ENCODE measurements at places on chromosomes 5 and 9.

- DNase-seq = no peak
Observed at GRCh38 chr5:65394087-65394486, 87.6 kb downstream of the ADAMTS6 start.

GRCh38 chr9:37029304-37029775 lies 4.7 kb downstream of the PAX5 start:
- DNase-seq = no peak

DNA sequence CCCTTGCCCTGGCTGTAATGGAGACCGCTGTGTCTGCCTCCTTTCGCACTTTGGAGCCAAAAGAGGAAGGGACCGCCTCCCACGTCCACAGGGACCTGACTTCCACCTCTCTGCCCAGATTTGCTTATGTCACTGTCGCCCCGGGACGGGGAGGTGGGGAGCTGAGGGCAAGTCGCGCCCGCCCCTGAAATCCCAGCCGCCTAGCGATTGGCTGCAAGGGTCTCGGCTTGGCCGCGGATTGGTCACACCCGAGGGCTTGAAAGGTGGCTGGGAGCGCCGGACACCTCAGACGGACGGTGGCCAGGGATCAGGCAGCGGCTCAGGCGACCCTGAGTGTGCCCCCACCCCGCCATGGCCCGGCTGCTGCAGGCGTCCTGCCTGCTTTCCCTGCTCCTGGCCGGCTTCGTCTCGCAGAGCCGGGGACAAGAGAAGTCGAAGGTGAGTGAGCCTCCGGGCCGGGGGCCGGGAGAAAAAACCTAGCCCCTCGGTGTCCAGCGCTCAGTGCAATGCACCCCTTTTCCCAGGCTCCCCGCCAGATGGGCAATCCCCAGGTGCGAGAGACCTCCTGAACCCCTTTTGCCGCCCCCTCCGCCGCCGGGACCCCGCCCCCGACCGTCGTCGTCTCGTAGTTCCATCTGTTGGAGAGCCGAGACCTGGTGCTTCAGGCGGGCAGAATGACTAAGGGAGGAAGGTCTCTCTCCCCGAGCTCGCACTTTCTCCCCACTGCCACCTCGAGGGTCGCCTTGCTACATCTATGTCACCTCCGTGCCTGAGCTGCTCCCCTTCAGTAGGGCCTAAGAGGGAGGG lies at the start of gene GPX3:
GPX3 (plus strand) TSS at position 288 of the 807 bp plus-strand sequence; CDS start at position 352, 64 bp downstream.
- DNase-seq = peak; percentile 93

DNA sequence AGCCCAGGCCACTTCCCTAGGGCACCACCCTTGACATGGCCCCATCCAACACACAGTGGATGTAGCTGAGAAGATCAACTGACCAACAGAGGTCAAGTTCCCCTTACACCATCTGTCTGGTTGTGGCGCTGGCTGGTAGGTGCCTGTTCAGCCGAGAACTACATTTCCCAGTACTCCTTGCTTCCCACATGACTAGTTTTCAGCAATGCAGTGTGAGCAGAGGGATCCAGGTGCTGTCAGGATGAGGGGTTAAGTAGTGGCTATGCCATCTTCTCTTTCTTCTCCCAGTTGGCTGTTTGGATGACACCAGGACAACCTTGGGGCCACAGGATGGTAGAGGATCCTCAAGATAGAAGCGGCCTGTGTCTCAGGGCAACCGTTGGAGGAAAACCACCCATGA lies 48.6 kb upstream of the SH3PXD2B start:
- DNase-seq = peak; percentile 2

DNA sequence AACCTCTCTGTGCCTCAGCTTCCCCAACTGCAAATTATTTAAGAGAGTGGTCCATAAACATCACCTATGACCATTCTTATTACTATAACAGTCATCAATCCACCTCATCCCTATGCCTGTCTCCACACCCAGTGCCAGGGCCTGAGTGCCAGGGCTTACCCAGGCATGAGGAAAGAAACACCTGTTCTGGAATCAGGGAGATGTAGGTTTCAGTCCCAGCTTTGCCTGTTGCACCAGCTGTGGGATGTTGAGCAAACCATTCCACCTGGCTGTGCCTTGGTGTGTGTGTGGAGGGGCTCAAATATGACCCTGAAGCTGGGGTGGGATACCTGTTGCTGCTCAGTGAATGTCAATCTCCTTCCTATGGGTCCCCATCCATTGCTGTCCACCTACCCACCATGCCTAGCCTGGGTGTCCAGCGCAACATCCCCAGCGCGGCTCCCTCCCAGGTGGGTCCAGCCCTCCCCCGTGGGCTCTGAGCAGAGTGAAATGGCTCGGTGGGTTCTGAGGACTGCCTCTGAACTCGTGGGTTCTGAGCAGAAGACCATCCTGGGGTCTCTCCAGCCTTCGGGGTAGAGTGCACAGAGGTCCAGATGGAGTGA lies 16.3 kb downstream of the AKNA start:
- no peak for DNase-seq

DNA sequence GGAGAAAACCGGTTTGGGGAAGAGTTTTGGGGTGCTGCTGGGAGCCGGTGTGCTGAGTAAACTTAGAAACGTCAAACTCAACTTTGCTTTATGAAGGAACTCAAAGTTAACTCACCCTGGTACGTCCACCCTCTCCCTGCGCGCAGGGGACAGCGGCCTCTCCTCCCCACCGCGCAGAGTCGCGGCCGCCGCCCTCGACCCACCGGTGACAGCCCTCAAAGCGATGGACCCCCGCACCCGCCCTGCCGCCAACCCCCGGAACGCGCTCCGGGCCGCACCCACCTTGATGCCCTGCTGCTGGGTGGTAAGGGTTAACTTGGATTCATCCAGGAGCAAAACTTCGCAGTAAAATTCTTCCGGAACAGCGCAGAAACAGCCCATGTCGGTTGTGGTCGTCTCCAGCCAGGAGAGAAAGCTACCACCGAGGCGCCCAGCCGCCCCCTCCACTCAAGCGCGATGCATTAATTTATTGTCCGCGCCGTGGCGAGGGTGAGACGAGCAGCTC lies 366 bp downstream of the EPB41L4A start:
- DNase-seq = peak; percentile 7

DNA sequence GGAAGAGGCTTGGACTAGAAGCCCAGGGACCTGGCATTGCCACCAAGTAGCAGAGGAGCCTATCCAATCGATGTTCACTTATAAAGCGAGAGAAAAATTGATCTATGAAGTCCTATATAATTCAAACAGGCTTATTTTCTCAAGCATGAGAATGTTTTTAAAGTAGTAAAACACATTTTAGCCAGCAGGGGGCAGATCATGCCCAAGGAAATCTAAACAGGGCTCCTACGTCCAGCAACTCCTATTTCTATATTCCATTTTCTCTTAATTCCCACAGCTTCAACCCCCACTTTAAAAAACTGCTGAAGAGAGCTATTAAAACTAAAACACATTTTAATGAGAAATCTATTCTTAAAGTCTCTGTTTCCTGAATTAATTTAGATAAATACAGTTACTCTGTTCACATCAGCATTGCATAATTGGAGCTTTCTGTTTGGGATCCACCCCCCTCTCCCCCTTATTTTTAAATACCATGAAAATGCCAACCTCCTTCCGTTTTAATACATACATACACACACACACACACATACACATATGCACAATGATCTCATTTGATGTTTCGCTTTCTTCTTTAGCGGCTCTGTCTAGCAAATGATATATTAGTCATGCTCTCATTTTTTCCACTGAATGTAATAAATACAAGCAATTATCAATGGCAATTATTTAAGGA lies 144.9 kb downstream of the MYO10 start:
- DNase-seq = peak; percentile 51

- DNase-seq = no peak
Observed at GRCh38 chr9:109064963-109065702, 51.8 kb upstream of the CTNNAL1 start.

- no peak for DNase-seq
Observed at GRCh38 chr9:136656183-136656738, 6.5 kb upstream of the EGFL7 start.

DNA sequence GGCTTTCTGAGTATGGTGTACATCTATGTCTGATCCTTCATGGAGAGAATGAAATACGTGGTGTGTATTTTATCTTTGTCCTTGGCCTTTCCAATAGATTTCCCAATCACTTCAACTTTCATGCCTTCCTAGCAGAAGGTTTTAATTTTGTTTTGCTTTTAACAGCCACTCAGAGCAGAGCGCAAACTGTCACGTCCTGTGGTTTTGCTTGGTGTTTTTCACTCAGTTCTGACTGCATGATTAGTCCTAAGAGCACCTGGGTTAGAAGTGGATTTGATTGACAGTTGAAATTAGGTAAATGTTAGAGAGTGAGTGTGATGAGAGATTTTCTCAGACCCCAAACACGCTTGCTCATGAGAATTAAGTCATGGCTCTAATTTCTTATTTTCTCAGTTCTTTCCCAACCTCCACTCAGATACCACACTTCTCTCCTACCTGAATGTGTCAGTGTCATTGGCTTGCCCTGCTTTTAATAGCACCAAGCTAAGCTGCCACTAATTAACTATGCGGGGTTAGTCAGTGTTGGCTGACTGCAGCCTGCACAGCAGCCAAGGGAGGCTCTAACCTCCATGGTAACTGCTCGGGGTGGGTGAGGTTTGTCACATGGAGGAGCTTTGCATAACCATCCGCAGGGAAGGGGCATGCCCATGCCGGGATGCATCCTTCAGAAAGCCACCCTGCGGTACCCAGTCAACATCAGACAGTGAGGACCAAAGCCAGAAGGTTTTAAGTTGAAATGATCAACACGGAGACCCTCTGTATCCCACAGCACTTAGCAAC lies 173.4 kb downstream of the NR3C1 start:
- no peak for DNase-seq

DNA sequence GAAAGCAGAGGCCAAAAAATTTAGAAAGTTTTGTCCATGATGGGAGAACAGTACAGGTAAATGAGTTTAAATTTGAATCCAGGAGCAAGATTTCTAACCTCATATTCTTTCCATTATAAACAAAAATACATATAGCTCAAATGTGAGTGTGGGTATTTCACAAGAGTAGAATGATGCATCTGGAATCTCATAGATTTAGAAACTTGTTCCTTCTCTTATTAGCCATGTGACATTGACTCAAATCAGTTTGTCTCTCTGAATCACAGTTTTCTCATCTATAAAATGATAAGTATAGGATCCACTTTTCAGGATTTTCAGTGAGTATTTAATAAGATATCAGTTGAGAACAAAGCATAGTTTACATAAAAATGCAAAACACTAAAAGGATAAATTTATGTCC lies 436.3 kb upstream of the PAPPA start:
- no peak for DNase-seq

DNA sequence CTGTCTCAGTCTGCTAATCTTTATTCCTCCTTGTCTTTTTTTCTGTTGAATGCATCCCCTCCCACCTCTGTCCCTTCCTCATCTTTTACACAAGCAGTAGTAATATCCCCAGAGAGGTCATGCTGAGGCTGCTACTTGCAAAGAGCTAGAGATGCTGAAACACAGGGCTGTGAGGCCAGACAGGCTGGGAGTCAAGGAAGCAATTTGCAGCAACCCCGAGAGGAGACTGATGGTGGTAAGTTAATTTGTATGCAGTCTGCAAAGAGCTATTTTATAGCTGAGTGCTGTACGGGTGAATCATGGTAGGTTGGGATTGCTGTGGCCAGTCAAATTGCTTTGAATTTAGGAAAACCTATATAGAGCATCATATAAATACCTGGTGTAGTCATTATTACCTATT lies 90.2 kb upstream of the SLC24A2 start:
- DNase-seq = no peak

GRCh38 chr9:82538634-82539033 lies 524.3 kb downstream of the RASEF start:
- no peak for DNase-seq
